ENCODE measurements at places on chromosomes 12 and 14. TPM values are rescaled to one million over a fixed set of nuclear protein-coding genes. Genes with fewer than 3 reads are reported as not detected.

Gene EPYC
- not detected for total RNA-seq

Gene FGF23
- not detected for total RNA-seq

Gene MORN3
- 0.15 TPM for total RNA-seq

Gene RPL10L
- total RNA-seq: not detected

Gene LMNTD1
- 0.75 TPM for total RNA-seq

Gene IFNG-AS1
- total RNA-seq: not detected

Gene GALNT16
- 34.4 TPM for total RNA-seq

Gene BICDL1
- total RNA-seq: 0.26 TPM

Gene SLCO1B1
- not detected for total RNA-seq

Gene FERMT2
- total RNA-seq: 423 TPM

Gene PPP1R1A
- not detected for total RNA-seq

Gene TMEM106C
- 60.1 TPM for total RNA-seq

Gene AQP5
- not detected for total RNA-seq

Gene BDKRB1
- total RNA-seq: not detected

Gene DLK1
- total RNA-seq: not detected

All from chondrocyte (in vitro differentiated cells).